Left ventricle myocardium superior (tissue), 1 donor: ENCODE measurements at places on chromosomes 5 and 9.

DNA sequence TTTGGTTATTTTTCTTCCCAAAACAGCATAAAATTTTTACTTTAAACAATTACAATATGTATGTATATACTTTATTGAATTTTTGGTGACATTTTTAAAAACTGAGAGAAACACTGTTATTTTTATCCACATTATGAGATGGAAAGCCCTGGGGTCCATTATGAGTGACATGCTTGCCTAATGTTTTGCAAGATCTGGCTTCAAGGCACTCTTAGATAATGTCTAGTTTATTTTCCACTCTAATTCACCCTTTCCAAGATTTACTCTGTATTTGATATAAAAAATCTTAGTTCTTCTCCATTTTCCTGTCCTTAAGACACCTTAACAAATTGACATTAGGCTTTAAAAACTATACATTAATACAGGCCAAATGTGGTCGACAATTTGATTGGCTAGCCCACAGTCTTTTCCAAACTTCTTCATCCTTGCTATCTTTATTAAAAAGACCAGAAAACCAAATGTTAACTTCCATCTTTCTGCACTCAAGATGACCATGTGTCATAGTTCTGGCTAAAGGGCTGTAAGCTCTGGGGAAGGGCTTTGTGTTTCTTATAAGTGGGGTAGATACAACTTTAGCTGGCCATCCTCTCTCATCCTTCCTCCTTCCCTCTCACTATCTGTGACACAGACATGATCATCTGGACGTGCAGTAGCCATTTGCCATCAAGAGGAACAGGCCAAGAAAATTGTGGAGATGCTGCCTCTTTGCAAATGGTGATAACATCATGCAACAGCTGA, 561.1 kb downstream of the PDE4D start:
- DNase-seq: no peak

DNA sequence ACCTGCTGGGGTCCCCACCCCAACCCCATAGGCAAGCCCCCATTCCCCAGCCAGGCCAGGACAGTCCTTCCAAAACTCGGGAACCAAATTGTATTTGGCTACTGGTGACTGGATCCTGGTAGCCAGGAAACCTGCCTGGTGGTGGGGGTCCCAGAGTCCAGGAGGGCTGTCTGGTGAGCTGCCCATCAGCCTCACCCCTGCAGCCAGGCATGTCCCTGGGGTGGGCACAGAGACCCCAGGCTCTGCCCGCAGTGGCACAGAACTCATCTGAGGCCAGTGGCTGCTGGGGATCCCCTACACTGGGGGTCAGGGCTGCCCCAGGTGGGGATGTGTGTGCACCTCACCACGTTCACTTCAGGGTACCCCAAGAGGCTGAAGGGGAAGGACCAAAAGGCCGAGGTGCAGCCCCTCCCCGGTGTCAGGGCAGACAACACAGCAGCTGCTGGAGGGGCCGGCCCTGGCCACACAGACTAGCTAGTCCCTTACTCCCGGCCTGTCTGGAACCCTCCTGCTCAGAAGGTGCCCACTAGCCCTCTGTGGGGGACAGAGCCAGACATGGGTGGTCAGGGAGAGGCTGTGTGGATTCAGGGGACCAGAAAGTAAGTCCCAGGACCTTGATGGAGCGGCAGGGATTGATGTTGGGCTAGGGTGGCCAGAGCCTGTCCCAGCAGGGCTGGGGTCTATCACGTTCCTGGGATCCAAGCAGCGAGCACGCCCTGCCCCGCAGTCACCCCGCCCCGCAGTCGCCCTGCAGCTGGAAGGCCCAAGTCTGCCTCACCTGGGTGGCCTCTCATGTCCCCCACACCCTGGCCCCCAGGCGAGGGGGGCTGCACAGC, 91.5 kb downstream of the KCNT1 start:
- DNase-seq: no peak

DNA sequence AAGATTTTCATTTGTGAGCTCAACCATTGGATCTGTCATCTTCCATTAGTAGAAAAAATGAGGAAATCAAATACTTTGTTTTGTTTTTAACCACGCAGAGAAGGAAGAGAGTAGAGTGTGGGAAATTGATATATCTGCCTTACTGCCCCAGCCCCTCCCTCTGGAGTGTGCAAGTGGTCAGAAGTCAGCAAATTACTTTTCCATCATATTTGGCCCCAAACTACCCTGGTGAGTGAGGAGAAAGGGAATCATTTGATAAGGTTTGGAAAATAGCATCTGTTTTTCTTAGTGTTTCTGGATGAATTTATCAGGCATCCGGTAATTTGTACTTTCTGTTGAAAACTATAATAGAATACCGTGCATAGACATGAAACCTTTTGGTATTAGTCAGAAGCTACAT, 327.4 kb downstream of the MARCHF11 start:
- DNase-seq: no peak

- DNase-seq: no peak
Observed at GRCh38 chr5:142798099-142798770, 28.1 kb downstream of the ARHGAP26 start.
